CD4-positive, alpha-beta memory T cell (primary cell): ENCODE measurements at places on chromosomes 1 and 21. TPM values are rescaled to one million over a fixed set of nuclear protein-coding genes. Genes with fewer than 3 reads are reported as not detected.

SYT14 gene
- not detected for total RNA-seq

DNA sequence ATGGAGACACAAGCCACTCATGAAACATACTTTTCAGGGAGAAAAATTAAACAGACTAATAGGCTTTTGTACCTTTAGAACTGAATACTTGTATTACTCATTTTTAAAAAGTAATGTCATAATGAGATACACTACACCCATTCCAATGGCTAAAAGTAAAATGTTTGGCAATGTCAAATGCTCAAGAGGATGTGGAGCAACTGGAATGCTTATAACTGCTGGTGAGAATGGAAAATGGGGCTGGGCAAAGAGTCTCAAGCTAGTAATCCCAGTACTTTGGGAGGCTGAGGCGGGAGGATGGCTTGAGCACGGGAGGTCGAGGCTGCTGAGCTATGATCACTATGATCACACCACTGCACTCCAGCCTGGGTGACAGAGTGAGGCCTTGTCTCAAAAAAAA is 86.3 kb downstream of the NKAIN1 start:
- no peak for DNase-seq

AGTRAP gene
- total RNA-seq, result 19.0 TPM

AMY2A gene
- total RNA-seq, result not detected

PPFIA4 gene
- total RNA-seq, result 1.5 TPM

NUDT4B gene
- 0.58 TPM for total RNA-seq

GRCh38 chr1:223885614-223886013 is 39.9 kb upstream of the TP53BP2 start:
- DNase-seq, result no peak

DNA sequence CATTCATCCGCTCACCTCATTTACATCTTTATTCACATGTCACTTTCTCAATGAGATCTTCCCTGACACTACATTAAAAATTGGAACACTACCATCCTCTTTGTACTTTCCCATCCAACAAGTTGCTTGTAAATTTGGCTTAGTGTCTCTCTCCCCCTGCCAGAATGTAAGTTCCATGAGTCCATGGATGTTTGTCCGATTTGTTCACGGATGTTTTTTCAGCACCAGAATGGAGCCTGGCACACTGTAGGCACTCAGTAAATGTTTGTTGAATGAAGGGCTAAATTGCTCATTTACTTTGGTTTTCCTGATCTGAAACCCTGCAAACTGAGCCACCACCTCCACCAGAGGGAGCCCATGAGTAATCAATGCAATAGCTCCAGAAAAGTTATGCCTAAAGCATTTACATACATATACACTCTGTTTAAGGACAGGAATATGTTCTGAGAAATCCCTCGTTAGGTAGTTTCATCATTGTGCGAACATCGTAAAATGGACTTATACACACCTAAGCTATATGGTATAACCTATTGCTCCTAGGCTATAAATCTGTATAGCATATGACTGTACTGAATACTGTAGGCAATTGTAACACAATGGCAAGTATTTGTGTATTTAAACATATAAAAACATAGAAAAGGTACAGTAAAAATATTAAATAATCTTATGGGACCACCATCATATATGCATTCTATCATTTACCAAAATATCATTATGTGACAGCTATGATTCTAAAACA is 2.8 kb upstream of the EYA3 start:
- peak; percentile 79 for DNase-seq

DNA sequence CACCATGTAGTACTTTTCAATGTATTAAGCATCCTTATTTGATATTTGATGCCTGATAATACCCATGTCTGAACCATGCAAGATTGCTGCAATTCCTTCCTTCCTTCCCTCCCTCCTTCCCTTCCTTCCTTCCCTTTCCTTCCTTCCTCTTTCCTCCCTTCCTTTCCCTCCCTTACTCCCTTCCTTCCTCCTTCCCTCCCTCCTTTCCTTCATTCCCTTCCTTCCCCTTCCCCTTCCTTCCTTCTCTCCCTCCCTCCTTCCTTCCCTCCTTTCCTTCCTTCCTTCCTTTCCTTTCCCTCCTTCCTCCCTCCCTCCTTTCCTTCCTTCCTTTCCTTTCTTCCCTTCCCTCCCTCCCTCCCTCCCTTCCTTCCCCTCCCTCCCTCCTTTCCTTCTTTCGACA is 29.7 kb upstream of the TMEM52 start:
- no peak for DNase-seq

- DNase-seq, result peak; percentile 8
These were observed 56.4 kb downstream of the HLCS start for GRCh38 chr21:36909901-36910561.

DNA sequence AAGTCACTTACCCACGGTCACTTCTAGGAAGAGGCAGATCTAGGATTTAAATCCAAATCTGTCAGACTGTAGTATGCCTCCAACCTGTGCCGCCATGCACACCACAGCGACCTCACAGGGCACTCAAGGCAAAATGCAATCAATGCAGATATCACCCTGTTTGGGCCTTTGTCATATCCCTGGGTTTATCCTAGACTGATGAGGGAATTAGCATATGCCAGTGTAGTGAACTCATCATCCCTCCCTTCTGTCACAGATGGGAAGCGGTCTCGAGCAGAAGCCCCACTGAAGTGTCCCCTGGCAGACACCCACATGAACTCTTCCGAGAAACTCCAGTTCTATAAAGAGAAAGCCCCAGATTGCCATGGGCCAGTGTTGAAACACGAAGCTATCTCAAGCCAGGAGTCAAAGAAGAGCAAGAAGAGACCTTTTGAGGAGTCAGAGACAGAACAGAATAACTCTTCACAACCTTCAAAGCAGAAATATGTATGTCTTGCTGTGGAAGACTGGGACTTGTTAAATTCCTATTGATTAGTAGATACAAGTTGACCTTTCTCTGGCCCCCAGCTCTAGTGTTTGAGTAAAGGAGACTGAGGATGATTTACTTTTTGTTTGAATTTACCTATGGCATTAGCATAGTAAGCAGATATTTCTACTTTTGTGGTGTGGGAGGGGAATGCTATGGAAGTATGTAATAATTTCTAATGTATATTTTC is 21.4 kb downstream of the LRRC42 start:
- DNase-seq, result no peak

ETNK2 gene
- total RNA-seq, result 3.8 TPM

DNA sequence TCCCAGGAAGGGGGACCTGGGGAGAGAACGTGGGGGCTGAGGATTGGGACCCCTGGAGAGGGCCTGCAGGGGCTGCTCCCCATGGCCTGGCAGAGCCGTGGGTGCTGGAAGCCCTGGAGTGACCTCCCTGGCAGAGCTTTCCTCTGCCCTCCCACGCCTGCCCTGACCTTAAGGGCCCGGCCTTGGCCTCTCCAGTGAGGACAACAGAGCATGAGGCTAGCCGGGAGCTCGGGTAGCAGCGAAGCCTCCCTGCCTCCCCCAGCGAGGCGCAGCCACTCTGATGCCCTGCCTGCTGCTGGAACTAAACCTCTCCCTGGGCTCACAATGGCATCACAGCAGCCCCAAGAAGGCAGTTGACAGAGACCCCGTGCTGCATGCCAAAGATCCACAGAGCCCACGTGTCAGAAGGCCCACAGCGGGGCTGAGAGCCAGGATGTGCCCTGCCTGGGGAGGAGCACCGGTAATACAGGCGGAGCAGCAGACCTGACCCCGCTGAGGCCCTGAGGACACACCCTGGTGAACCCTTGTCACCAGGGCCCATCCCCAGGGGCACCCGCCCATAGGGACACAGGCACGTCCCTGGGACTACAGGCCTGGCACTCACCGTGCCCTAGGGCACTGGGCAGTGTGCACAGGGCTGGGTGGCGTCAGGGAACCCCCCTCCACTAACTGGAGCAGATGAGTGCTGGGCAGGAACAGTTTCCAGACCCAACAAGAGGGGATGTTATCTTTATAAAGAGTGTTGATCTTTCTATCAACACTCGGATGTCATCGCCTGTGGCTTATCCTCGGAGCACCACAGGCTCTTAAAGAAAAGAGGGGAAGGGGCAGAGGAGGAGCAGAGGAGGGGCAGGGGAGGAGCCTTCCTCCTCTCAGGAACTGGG is 48.4 kb downstream of the ARHGEF16 start:
- DNase-seq, result no peak

DNA sequence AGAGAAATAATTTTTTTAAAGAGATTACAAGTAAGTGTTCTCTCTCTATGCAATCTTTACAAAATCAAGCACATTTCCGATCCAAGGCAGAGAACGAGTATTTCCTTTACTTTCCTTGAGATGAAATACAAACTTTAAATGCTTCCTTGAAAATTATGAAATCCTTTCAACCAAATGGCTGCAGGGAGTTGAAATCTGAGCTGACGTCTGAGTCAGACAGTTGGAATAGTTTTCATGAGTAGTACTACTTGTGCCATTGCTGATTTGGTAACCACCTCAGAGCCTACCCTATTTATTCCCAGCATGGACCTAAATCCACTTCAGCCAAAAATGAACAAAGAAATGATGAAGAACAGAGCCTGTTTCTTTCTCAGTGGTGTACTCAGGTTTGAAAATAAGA is 183.6 kb downstream of the GIPC2 start:
- no peak for DNase-seq

FALEC gene
- total RNA-seq, result 0.64 TPM

GRCh38 chr1:230295367-230295766 is 130.8 kb downstream of the PGBD5 start:
- no peak for DNase-seq

DNA sequence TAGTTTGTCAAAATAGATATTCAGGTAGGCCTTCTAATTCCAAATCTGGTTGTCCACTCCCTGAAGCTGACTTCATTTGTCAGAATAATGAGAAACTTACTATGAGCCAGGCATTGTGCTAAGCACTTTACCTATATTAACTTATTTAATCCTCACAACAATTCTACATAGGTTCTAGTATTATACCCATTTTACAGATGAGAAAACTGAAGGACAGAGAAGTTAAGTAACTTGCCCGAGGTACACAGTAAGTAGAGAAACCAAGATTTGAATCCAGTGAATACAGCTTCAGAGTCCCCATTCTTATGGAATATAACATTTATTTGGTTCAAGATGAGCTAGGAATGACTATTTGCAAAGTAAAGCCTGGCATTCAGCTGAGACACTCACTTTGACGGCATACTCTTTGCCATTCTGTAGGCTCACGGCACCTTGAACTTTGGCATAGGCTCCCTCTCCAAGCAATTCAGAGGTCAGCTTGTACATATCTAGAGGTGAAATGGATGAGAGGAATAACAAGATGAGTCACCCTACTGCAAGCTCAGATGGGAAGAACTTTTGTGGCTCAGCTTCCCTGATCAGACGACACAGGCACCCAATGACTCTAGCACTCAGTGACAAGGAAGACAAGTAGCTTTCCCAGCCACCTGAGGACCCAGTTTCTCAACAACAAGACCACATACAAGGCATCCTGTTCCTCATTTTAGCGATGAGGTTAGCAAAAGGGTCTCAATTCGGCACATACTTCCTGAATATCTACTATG is 23.7 kb downstream of the MKNK1 start:
- DNase-seq, result no peak

GRCh38 chr1:75053207-75053606 is 81.0 kb upstream of the LHX8 start:
- no peak for DNase-seq

DNA sequence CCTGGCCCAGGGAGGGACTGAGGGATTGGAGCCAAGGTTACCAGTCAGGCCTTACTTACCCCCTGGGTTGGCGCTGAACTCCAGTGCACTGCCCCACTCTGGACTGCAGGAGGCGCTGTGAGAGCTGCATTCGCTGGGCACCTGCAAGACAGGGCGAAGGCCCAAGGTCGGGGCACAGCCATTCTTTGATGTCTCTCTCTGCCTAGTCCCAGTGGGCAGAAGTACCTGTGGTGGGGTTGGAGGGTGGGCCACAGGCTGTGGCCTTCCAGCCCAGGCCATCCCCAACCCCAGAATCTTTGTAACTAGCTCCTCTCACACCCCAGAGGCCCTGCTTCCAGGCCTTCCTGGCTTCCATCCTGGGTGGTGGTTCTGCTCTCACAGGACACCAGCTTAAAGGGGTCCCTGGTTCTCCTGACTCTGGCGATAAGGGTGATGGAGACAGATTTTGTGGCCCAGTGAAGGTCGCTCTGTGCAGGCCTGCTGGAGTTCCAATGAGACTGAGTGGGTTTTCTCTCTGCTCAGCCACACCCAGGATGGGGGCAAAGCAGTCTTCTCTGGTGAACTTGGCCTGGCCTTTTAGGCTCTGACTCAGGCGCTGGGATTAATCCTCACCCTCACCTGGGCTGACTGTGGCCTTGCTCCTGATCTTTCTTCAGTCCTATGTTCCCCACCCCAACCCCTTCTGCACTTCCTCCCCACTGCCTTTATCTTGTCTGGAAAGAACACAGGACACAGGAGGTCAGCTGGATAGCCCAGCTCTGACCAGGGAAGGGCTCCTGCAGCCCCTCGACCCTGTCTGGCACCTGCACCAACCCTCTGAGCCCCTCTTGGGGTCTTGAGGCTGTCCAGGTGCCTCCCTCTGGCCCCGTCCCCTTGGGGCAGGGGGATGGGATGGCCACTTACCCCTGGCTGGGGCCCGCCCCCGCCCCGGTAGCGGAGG is 954 bp downstream of the MYOG start:
- DNase-seq, result no peak

- DNase-seq, result no peak
These were observed 19.1 kb downstream of the ARHGAP29 start for GRCh38 chr1:94218332-94218731.

GRCh38 chr1:241447031-241447644 is 72.4 kb downstream of the FH start:
- no peak for DNase-seq

- DNase-seq, result no peak
These were observed 15.8 kb upstream of the TSHB start for GRCh38 chr1:115013792-115014191.

LGR6 gene
- not detected for total RNA-seq

- DNase-seq, result no peak
These were observed 30.2 kb upstream of the SMIM12 start for GRCh38 chr1:34889705-34890104.

GRCh38 chr21:34284666-34285065 is 79.1 kb upstream of the KCNE2 start:
- no peak for DNase-seq
